Left renal cortex interstitium (tissue), 4 donors: ENCODE measurements at places on chromosomes 1 and 21. TPM values are rescaled to one million over a fixed set of nuclear protein-coding genes. Genes with fewer than 3 reads are reported as not detected.

DNA sequence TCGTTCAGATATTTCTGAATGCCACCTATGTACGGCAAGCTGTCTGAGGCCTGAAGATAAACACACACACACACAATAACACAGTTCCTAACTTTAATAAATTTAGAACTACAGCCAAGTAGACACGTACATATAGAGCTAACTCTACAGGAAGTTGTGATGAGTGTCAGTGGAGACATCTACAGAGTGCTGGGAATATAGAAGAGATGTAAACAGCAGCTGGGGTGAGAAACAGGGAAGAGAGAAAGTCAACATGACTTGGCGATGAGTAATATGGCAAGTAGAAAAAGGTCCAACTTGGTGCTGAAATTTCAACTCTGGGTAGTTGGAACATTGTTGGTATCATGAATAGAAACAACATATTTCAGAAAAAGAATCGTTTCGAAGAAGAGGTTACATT lies 206.5 kb downstream of the ZP4 start:
- DNase-seq, result no peak

The S100A7A gene
- polyA plus RNA-seq, result not detected

DNA sequence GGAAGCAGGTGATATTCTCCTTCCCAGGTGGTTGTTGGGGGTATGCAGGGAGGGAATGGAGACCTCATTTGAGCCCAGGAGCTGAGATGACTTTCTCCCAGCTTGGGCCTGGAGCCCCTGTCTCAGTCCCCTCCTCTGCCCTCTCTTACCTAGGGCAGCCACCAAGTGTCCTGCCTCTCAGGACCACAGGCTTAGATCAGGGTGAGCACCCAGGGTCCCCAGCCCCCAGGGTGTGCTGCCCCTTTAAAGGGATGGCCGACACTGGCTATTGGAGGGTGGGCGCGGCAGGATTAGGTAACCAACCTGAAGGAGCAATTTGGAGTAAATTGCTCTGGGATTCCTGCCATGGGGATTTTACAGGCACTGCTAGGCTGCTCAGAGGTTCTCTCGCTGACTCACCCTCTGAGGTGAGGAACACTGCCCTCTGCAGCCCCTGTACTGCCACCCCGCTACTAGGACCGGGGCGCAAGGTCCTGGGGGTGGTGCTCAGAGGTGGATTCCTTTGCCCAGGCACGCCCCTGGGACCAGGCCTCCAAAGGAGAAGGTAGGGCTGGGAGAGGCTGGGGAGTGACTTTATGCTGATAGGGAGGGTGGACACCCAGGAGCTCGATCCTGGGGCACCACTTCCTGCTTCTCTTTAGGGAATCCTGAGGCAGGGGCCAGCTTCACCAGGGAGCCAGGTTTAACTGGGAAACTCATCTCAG lies 1.5 kb downstream of the RPS6KA1 start:
- no peak for DNase-seq

The KCNE2 gene
- 1.5 TPM for polyA plus RNA-seq

GRCh38 chr21:37208056-37208721 lies 58.9 kb downstream of the VPS26C start:
- DNase-seq, result peak; percentile 10

DNA sequence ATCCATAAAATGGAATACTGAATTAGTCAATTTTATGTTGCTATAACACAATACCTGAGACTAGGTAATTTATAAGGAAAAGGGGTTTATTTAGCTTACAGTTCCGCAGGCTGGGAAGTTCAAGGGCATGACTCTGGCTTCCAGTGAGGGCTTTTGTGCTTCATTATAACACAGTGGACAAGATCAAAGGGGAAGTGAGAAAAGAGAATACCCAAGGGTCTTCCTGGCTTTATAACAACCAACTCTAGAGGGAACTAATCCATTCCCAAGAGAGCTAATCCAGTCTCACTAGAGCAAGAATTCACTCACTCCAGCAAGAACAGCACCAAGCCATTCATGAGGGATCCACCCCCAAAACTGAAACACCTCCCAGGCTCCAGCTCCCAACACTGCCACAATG lies 3.1 kb downstream of the KIFAP3 start:
- no peak for DNase-seq

GRCh38 chr1:182215764-182216163 lies 154.3 kb upstream of the ZNF648 start:
- no peak for DNase-seq

DNA sequence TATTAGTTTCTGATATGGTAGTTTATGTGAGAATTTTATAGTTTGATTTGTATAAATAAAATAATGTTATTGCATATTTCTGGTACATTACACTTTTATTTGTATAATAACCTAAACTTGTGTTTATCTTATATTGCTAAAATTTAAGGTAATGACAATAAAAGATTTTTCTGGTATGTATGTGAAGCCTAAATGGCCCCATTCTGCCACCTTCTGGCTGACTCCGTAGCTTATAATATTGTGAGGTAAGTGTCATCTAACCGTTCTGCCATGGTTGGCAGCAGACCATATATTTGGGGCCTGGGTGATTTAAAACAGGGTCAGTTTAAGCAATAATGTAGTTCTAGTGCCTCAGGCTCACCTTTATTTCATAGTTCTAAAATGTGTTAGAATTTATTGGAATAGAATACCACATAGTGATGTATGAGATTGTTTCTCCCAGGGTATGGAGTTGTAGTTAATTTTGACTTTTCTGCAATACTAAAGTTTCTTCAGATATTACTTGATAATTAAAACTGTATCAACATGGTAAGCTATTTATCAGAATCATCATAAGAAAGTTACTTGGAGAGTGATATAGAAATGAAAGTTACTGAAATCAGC lies 21.2 kb upstream of the PRKACB start:
- peak; percentile 31 for DNase-seq

The IVL gene
- polyA plus RNA-seq, result 0.33 TPM

DNA sequence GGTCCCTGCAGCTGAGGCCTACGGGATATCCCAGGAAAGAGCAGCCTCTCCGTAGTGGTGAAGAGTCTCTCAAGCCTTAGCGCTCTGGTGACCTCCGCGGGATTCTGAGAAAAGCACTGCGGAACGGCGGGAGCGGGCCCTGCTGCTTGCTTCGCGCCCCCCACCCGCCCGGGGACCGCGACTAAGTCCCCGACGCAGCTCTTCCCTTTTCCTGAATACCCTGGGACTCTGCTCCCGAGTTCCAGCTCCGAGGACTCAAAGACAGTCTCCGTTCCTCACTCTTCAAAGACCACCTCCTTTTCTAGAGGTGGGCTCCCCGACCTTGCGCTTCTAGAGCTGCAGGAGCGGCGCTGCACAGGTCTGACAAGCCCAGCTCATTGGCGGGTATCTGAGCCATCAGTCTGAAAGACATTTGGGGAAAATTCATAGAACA lies 3.6 kb upstream of the PRRX1 start:
- no peak for DNase-seq

The TAS1R1 gene
- 0.10 TPM for polyA plus RNA-seq

DNA sequence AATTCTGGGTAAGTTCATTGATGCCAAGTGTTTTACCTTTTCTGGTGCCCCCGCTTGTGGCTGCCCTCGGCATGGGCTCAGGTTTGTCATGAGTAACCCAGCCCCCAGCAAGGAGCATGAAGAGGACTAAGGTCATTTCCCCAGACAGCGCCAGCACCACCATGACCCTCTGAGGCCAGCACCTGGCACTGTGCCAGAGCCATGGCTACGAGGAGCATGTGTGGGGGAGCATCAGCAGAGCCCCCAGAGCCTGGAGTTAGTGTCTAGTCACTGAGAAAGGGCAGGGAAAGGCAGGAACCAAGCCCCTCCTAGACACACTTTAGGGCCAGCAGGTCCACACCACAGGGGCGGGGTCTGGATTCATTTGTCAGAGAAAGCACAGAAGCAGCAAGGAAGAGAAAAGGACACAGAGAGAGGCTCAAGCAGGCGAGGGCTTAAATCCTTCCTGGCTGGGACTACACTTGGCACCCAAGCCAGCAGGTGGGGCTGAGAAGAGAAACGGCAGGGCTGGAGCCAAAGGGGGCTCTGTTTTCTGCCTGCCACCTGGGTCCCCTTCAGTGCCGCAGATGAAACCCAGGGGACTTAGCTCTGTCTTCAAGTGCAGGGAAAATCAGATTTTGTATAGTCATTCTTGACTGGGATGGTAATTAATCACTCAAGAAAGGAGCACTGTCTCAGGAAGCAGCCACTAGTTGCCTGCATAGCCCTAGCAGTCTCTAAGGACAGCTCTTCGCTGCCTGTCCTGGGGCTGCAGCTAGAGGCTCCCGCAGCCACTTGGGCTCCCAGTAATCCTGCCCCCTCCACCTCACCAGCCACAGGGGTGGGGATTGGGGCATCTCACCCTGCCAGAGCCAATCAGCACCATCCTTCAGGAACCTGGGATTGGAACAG lies 79.6 kb upstream of the ZC3H12A start:
- DNase-seq, result no peak

DNA sequence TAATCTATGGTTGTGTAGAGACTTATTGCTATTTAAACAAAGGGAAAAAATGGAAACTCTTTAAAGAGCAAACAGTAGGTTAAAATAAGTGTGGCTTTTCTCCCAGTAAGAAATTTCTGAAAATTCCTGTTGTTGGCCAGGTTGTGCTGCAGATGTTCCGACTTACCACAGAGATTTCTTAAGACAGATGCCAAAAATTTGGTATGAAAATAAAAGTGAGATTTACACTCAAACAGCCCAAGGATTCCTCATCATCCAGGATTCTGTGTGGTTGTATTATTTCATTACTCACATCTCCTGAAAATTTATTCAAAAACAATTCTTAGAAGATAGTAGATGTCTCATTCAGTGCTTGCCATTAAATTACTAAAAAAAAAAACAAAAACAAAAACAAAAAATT lies 296.7 kb upstream of the PTBP2 start:
- no peak for DNase-seq

DNA sequence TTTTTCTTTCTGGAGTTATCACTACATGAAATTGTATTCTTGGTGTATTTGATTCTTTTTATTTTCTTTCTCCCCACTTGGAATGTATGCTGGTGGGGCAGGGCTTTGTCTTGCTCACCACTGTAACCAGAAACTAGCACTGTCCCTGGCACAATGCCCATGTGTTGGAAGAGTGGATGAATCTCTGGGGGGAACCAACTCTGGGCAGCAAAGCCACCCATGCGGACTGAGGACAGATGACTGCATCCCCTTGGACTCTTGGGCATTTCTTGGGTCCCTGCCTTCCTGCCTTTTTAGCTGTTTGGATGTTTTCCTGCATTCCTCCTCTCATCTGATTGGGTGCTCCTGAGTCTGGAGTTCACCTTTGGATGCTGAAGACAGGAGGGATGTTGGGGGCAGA lies 6.1 kb downstream of the CYP4B1 start:
- no peak for DNase-seq

DNA sequence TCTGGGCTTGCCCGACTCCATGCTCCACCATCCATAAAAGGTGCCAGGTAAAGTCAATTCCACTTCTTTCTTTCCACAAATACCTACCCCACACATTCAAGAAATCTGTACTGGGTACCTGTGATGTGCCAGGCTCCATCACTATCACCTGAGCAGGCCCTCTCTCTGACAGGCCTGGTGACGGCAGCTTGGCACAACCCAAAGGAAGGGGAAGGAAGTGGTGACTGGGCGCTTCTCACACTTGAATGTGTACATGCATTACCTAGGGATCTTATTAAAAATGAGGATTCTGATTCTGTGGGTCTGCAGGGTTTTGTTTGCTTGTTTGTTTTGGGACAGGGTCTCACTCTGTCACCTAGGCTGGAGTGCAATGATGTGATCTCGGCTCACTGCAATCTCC lies 7.5 kb downstream of the HTR1D start:
- DNase-seq, result no peak

DNA sequence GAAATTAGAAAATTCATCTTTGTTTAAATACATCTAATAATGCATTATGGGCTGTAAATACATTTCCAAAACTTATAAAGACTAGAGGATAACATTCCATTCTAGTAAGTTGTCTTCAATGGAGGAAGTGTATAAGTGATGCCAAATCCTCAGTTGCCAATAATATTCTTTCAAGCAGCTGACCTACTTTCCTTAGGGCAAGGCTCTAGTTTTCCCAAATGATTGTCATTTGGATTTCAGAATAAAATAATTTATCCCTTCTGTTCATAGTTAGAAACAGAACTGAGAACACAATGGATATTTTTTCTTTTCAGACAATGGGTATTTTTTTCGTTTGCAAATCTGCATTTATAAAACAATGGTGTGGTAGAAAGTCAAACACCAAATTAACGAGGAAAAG lies 354.9 kb upstream of the ADAMTS5 start:
- DNase-seq, result no peak

The THEMIS2 gene
- polyA plus RNA-seq, result 2.5 TPM

DNA sequence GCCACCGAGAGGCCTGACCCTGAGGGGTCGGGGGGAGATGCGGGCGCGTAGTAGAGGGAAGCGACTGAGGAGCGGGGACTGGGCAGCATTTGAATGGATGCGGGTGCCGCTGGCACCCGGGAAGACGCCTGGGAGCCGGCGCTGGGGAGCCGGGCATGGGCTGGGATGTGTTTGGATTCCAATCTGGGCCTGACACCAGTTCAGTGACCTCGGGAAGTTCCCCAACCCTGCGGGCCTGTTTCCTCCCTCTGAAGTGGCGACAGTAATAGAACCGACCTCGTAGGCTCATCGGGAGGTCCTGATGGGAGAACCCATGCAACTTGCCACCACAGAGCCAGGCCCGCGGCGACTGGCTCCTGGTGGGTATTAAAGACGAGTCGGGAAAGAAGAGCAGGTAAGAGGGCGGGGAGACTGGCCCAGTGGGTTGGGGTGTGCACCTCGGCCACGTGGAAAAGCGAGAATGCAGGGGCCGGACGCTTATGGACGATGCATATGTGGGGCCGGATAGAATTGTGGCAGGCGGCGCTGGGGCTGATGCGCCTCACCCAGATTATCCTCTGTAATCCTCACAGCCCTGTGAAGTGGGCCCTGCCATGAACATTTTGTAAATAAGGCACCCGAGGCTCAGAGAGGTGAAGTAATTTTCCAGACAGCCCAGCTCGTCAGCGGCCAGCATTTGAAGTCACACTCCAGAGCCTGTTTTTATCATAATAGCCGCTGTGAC lies 105.8 kb downstream of the SLC16A1 start:
- no peak for DNase-seq

- DNase-seq, result no peak
Measured at GRCh38 chr1:20470194-20470593, 15.8 kb downstream of the CAMK2N1 start.

DNA sequence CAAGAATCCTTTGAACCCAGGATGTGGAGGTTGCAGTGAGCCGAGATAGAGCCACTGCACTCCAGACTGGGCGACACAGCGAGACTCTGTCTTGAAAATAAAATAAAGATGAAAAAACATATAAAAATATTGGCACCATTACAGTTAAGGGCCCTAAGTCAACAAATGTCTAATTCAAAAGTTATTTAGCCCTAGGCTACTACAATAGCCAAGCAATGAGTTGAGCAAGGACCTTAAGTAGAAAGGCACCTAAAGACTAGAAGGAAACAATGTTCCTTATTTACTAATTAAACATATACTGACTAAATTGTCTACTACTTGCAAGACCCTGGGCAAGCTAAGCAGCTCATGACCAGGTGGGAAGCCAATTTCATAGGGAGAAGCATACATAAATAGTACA lies 4.1 kb downstream of the PIK3R3 start:
- no peak for DNase-seq

GRCh38 chr1:173328961-173329360 lies 121.8 kb upstream of the TNFSF4 start:
- no peak for DNase-seq

The OR14K1 gene
- not detected for polyA plus RNA-seq

The LENEP gene
- 0.91 TPM for polyA plus RNA-seq

The A3GALT2 gene
- 0.21 TPM for polyA plus RNA-seq

GRCh38 chr21:38486706-38487105 lies 11.6 kb downstream of the ERG start:
- no peak for DNase-seq

The HTR1D gene
- 0.14 TPM for polyA plus RNA-seq

The TRIM67 gene
- polyA plus RNA-seq, result 0.10 TPM

- DNase-seq, result no peak
Measured at GRCh38 chr21:40714536-40714935, 132.4 kb downstream of the DSCAM start.

The ITLN2 gene
- polyA plus RNA-seq, result not detected
